Activated CD8-positive, alpha-beta memory T cell treated with anti-CD3 and anti-CD28 coated beads, Interleukin-2, amount 50 U/mL, for 48 hours (primary cell): ENCODE measurements at places on chromosomes 12 and 14.
A peak's percentile ranks its signal among the peaks of the same experiment; 100 is the strongest.

GRCh38 chr14:85221832-85222231 lies 308.1 kb upstream of the FLRT2 start:
- DNase-seq, result no peak

DNA sequence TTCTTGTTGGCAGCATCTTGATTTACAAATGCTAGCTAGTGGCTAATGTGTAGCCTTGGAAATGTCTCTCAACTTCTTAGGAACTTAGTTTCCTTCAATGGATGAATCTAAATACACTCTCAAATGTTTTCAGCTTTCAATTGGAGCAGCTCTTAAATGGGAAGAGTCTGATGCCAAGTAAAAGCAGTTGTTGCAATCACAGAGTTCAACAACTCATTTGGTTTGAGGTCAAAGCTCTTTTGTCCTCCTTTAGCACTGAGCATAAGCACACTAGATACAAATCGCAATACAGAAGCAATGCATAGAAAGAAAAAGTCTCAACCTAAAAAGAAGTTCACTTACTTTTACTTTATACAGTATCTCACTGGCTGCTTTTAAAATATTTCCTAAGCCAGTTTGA lies 986.1 kb upstream of the FLRT2 start:
- no peak for DNase-seq

GRCh38 chr12:79388011-79388410 lies 302.8 kb downstream of the PAWR start:
- DNase-seq, result no peak

GRCh38 chr14:85415015-85415712 lies 114.8 kb upstream of the FLRT2 start:
- no peak for DNase-seq

DNA sequence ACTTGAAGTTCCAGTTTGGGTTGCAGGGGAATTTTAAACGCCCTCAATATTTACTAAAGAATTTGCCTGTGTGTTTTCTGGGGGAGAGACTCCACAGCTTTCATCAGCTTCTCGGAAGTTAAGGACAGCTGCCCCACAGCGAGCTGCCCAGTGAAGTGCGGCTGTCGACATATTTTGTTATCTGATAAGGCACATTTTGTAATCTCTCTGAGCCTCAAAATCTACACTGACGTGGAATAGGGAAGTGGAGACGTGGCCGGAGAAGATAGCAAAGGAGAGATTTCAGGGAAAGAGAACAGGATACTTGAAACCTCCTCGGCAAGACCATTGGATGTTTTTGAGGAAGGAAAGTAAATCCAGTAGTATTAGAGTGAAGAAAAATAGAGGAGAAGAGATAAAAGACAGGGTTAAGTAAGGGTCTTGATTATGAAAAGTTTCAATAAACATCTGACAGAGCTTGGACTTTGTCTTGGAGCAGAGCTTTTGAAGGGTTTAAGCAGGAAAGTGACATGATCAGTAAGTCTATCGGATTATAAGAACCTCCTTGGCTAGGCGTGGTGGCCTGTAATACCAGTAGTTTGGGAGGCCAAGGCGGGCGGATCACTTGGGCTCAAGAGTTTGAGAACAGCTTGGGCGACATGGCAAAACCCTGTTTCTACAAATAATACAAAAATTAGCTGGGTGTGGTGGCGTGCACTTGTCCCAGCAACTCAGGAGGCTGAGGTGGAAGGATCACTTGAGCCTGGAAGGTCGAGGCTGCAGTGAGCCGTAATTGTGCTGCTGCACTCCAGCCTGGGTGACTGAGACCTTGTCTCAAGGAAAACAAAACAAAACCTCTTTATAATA lies 1.1 kb downstream of the POLR3B start:
- DNase-seq, result no peak

- no peak for DNase-seq
These were observed 55.1 kb downstream of the IFT43 start for GRCh38 chr14:76040704-76041103.

GRCh38 chr12:54358191-54358944 lies 5.9 kb downstream of the GPR84 start:
- no peak for DNase-seq

DNA sequence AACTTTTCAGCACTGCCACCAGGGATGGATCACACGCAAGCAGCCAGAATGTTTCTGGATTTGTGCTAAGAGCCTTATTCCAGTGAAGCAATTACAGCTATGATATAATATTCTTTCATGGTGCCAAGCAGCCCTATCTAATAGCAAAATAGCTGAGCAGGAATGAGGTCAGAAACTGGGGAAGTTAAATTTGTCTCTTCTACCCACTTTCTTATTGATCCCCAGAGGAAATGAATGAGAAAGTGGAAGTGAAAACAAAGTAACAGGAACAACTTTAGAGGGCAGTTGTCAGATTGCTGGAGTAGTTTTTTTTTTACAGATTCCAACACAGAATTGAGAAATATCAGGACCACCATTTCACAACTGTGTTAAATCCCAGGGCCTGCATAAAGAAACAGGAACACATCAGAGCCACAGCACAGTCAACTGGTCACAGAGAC lies 44.8 kb downstream of the GCH1 start:
- no peak for DNase-seq

- no peak for DNase-seq
These were observed 852.6 kb downstream of the VRK1 start for GRCh38 chr14:97649752-97650151.

GRCh38 chr12:49824895-49825294 lies 3.3 kb downstream of the NCKAP5L start:
- no peak for DNase-seq

DNA sequence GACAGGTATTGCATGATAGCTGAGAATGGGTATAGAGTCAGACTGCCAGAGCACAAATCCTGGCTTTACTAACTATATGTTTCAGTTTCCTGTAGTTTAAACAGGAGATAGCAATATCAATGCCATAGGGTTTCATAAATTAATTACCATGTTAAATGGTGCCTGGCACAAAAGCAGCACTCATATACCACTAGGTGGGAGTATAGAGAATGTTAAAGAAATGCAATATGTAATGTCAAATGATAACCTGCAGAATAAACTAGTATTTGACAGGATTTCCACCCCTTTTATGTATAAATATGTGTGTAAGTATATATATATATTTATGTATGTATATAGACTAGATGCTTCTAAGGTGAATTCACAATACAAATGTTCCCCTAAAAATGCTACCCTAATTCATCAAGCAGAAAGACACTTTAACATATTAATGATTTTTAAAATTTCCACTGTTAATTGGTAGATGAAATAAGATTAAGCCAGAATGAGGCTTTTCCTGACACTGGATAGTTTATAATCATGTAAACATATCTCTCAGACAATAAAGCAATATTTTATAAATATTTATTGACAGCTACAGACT lies 8.6 kb downstream of the WDR89 start:
- DNase-seq, result no peak

GRCh38 chr14:24160850-24161804 lies at the start of gene IRF9:
TSS of gene IRF9 (plus strand) at chr14:24161265. CDS start at chr14:24162145, 880 bp downstream.
- DNase-seq, result peak; percentile 100

GRCh38 chr12:54624315-54625279 lies 10.1 kb downstream of the LACRT start:
- no peak for DNase-seq

GRCh38 chr14:28398506-28398905 lies 368.1 kb upstream of the FOXG1 start:
- no peak for DNase-seq

- DNase-seq, result no peak
These were observed 243.4 kb upstream of the PELI2 start for GRCh38 chr14:55874785-55875184.

- no peak for DNase-seq
These were observed 374 bp downstream of the CYP46A1 start for GRCh38 chr14:99684410-99684934.
